Mesothelial cell of epicardium (in vitro differentiated cells): ENCODE measurements at places on chromosomes 6 and 20.

GRCh38 chr6:159481897-159482296, 211.1 kb downstream of the SOD2 start:
- H3K27me3 ChIP-seq: peaks cover under 1% of the 10 kb centered on the region
- no peaks in the 10 kb centered on the region for H3K36me3 ChIP-seq
- no peak overlapping the region for H3K4me3 ChIP-seq

DNA sequence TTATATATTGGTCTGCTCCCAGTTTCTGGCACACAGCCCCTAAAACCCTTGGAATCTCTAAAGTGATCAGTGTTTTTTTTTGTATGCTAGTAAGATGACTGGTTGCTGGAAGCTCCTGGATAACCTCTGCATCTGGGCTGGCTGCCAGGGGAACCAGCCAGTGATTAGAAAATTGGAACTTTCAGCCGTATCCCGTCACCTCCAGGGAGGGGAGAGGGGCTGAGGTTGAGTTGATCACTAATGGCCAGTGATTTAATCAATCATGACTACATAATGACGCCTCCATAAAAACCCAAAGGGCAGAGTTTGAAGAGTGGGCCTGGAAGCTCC, 48.0 kb upstream of the NOP56 start:
- no peak overlapping the region for H3K4me3 ChIP-seq
- H3K36me3 ChIP-seq: peaks cover 3% of the 10 kb centered on the region

- H3K4me3 ChIP-seq: no peak overlapping the region
- peaks cover 11% of the 10 kb centered on the region for H3K4me1 ChIP-seq
- H3K27me3 ChIP-seq: peaks cover under 1% of the 10 kb centered on the region
- H3K27ac ChIP-seq: no peak overlapping the region
- peaks cover 8% of the 10 kb centered on the region for H3K36me3 ChIP-seq
These were observed 258.8 kb downstream of the ARHGAP18 start for GRCh38 chr6:129451187-129451586.

GRCh38 chr6:39263303-39264037, 34.2 kb upstream of the KCNK5 start:
- H3K4me1 ChIP-seq: no peaks in the 10 kb centered on the region
- no peak overlapping the region for H3K4me3 ChIP-seq
- H3K27ac ChIP-seq: no peak overlapping the region
- H3K27me3 ChIP-seq: peaks cover 26% of the 10 kb centered on the region

- H3K27me3 ChIP-seq: peaks cover 60% of the 10 kb centered on the region
- no peak overlapping the region for H3K27ac ChIP-seq
- H3K4me3 ChIP-seq: no peak overlapping the region
- no peaks in the 10 kb centered on the region for H3K36me3 ChIP-seq
- H3K4me1 ChIP-seq: no peaks in the 10 kb centered on the region
These were observed 11.0 kb downstream of the ZBP1 start for GRCh38 chr20:57609086-57609841.

DNA sequence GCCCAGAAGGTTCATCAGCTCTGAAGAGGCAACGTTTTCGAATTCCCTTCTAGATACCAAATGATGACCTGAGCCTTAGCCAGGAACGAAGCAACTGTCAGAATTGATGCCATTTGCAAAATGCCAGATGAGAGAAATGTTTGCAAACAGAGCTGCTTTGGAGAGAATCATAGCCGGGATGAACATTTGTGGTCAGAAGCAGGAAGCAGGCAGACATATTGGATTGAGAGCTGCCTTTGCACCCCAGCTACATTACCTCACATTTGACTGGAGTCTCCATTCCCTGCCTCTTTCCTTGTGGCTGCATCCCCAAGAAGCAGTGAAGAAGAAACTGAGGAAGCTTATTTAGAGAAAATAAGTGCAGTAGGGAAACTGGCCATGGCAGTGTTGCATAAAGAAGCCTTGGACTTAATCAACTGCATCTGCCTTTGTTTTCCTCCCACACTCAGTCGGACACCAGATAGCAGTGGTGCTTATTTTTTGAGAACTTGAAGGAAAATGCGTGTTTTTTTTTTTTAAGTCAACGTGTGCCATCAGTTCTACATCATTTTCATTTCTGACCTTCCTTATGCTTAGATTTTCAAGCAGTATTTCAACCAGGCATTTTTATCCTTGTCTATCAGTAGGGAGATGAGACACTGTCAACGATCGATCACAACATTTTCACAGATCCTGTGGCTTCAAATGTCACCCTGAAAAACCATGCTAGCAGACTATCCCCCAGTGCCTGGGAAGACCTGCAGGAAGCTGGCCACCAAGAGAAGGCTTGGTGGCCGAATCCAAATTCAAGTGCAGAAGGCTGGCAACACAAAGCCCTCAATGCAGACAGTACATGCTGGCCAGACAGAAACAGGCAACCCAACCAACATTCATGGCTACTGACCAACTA, 541.2 kb upstream of the JARID2 start:
- no peak overlapping the region for H3K27ac ChIP-seq
- H3K27me3 ChIP-seq: no peaks in the 10 kb centered on the region
- no peak for DNase-seq
- H3K4me3 ChIP-seq: no peak overlapping the region
- H3K4me1 ChIP-seq: peaks cover 16% of the 10 kb centered on the region

DNA sequence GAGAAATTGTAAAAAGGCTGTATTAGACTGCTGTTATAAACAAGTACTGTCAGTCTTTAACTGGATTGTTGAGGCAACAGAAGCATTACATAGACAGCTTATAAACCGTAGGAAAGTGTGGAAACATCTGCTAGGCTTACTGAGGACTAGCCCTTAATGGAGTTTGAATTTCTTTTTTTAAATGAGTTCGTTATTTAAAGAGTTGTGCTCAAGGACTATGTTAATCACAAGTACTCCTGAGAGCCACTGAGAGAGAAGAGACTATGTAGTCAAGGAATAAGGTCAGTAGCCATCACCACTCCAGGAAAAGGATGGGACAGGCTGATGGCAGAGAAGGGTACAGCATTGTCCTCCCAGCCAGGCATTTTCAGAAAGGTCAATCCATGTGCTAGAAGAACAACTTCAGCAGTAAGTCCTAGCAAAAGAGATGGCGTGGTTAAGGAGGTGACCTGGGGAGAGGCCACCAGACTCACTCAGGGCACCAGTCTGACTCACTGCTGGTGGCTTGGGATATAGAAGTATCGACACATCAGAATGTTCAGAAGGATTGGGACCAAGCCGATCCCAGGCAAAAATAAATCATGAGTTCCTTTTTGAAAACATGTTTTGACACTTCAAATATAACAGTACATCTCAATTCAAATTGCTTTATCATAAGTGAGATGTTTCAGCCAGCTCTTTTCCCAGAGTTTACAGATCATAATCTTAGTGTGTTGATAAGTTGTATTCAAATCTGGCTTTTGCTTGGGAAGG, 6.4 kb downstream of the RPS12 start:
- no peaks in the 10 kb centered on the region for H3K27me3 ChIP-seq
- DNase-seq: no peak
- H3K4me3 ChIP-seq: no peak overlapping the region
- peaks cover 27% of the 10 kb centered on the region for H3K36me3 ChIP-seq
- H3K4me1 ChIP-seq: peaks cover 23% of the 10 kb centered on the region

DNA sequence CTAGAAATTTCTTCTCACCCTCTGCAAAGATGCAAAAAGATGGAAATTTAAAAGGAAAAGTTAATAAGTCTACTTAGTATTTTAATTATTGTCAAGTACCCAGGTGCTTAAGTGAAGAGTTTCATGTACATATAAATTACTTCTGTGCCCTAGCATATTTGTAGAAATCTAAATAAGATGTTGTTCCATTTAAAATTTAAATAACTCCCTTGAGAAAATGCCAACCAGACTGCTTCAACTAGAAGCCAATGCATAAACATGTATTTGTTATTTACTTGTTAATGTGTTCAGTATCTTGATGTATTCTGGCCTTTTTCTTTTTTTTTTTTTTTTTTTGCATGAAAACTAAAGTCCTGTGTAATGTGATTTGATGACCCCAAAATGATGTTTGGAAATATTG, 6.3 kb upstream of the TMEM244 start:
- no peak overlapping the region for H3K4me3 ChIP-seq
- peaks cover 13% of the 10 kb centered on the region for H3K27me3 ChIP-seq
- no peak overlapping the region for H3K27ac ChIP-seq
- DNase-seq: no peak

GRCh38 chr20:8646033-8646441, 422.9 kb upstream of the PLCB4 start:
- DNase-seq: no peak
- no peak overlapping the region for H3K4me3 ChIP-seq
- no peaks in the 10 kb centered on the region for H3K27me3 ChIP-seq
- H3K36me3 ChIP-seq: peaks cover 26% of the 10 kb centered on the region
- peaks cover 28% of the 10 kb centered on the region for H3K4me1 ChIP-seq

DNA sequence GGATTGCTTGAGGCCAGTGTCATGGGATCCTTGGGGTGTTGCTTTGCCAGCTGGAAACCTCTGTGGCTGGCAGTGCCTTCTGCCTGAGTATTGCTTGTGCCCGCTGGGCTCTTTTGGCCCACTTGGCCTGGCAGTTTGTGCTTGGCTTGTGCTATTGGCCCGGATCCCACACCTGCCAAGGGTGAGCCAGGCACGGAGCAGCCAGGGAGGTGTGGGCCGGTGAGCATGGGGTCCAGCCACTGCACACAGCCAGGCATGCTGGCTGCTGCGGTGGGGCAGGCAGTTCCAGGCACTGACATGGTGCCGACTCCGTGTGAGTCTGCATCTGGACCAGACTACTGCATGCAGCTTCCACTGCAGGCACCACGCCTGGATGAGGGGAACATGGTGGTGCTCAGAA, 62.5 kb upstream of the SYNCRIP start:
- H3K4me3 ChIP-seq: no peak overlapping the region
- no peak overlapping the region for H3K27ac ChIP-seq
- DNase-seq: no peak
- H3K27me3 ChIP-seq: no peaks in the 10 kb centered on the region
- no peaks in the 10 kb centered on the region for H3K4me1 ChIP-seq

DNA sequence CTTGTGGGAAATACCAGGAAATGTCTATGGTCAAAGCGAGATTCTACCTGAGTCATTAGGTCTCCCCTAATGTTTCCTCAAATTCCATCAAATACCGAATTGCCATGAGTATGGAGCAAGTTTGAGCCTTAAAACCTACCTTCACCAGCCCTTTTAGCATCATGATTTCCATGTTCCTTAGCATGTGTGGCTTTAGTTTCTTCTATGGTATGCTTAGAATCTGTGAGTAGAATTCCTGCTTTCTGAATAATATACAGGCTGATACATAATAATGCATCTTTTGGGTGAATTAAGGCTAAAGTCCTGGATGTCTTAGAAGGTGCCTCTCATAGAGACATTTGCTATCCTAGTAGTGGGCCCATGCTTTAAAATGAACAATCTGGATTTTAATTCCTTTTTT, 32.0 kb downstream of the TSPYL4 start:
- no peak overlapping the region for H3K27ac ChIP-seq
- H3K36me3 ChIP-seq: peaks cover 5% of the 10 kb centered on the region
- DNase-seq: no peak

GRCh38 chr6:165486183-165487137, 176.6 kb downstream of the PDE10A start:
- H3K4me3 ChIP-seq: no peak overlapping the region
- no peaks in the 10 kb centered on the region for H3K27me3 ChIP-seq
- H3K36me3 ChIP-seq: peaks cover 2% of the 10 kb centered on the region
- peaks cover 10% of the 10 kb centered on the region for H3K4me1 ChIP-seq
- no peak for DNase-seq
- H3K27ac ChIP-seq: no peak overlapping the region

GRCh38 chr20:38246357-38247165, 14.0 kb downstream of the KIAA1755 start:
- H3K4me3 ChIP-seq: no peak overlapping the region
- no peaks in the 10 kb centered on the region for H3K36me3 ChIP-seq
- H3K27ac ChIP-seq: peak overlapping the region; percentile 74
- H3K4me1 ChIP-seq: peaks cover 13% of the 10 kb centered on the region
- DNase-seq: no peak

- H3K4me1 ChIP-seq: peaks cover under 1% of the 10 kb centered on the region
- H3K4me3 ChIP-seq: no peak overlapping the region
- H3K36me3 ChIP-seq: peaks cover 6% of the 10 kb centered on the region
These were observed 12.2 kb upstream of the LAMA2 start for GRCh38 chr6:128870746-128871145.

GRCh38 chr6:45450831-45451230, 73.1 kb upstream of the SUPT3H start:
- H3K27ac ChIP-seq: no peak overlapping the region
- H3K36me3 ChIP-seq: no peaks in the 10 kb centered on the region
- no peak overlapping the region for H3K4me3 ChIP-seq
- H3K27me3 ChIP-seq: no peaks in the 10 kb centered on the region

DNA sequence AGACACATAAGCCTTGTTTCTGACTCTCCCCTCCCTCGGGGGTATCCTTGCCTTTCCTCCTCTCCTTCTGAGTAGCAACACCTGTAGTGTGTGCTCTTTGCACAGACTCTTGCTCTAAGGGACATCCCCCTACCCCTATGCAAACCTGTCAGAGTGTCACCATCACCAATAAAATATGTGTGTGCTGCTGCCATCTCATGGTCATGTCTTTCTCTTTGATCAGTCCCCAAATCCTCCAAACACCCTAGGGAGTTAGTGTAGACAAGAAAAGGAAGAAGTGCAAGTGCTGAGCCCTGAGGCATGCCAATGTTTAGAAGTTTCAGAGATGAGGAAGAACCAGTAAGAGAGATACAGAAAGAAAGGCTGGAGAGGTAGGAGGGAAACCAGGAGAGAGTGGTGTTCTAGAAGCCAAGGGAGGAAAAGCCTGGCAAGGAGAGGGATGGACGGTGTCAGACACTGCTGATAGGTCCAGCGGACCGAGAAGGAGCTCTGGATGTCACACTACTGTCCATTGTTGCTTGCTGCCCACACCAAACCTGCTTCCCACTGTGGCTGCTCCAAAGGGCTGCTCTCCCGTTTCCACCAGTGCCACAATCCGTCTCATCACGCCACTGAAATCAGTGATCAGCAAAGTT, 16.4 kb downstream of the TRMT6 start:
- no peak for DNase-seq
- H3K4me1 ChIP-seq: no peaks in the 10 kb centered on the region
- no peak overlapping the region for H3K27ac ChIP-seq
- H3K36me3 ChIP-seq: peaks cover 5% of the 10 kb centered on the region

- H3K27me3 ChIP-seq: peaks cover 6% of the 10 kb centered on the region
- no peaks in the 10 kb centered on the region for H3K36me3 ChIP-seq
- no peak overlapping the region for H3K4me3 ChIP-seq
These were observed 19.0 kb downstream of the DLL1 start for GRCh38 chr6:170271771-170272314.

GRCh38 chr6:33620856-33621710, at the start of gene ITPR3:
ITPR3 (plus strand) TSS chr6:33621322; CDS start chr6:33621603, 281 bp downstream.
- H3K27me3 ChIP-seq: peaks cover 60% of the 10 kb centered on the region
- no peaks in the 10 kb centered on the region for H3K36me3 ChIP-seq
- peak within 1 kb of the TSS; percentile 85 for H3K4me3 ChIP-seq

GRCh38 chr6:151209071-151209831, 30.5 kb upstream of the AKAP12 start:
- peak overlapping the region; percentile 89 for H3K27ac ChIP-seq
- peak overlapping the region; percentile 42 for H3K4me3 ChIP-seq
- H3K36me3 ChIP-seq: peaks cover 19% of the 10 kb centered on the region
- peaks cover 27% of the 10 kb centered on the region for H3K4me1 ChIP-seq
- no peaks in the 10 kb centered on the region for H3K27me3 ChIP-seq

GRCh38 chr6:159754959-159755914, 6.6 kb upstream of the ACAT2 start:
- peaks cover 36% of the 10 kb centered on the region for H3K36me3 ChIP-seq
- H3K27me3 ChIP-seq: no peaks in the 10 kb centered on the region
- DNase-seq: no peak
- peak overlapping the region; percentile 43 for H3K27ac ChIP-seq
